Tongue (tissue), 3 donors: ENCODE measurements at places on chromosomes 4 and X. TPM values are rescaled to one million over a fixed set of nuclear protein-coding genes. Genes with fewer than 3 reads are reported as not detected.

GRCh38 chr4:40525752-40526598, 103.7 kb downstream of the RBM47 start:
- peak; percentile 42 for DNase-seq

DNA sequence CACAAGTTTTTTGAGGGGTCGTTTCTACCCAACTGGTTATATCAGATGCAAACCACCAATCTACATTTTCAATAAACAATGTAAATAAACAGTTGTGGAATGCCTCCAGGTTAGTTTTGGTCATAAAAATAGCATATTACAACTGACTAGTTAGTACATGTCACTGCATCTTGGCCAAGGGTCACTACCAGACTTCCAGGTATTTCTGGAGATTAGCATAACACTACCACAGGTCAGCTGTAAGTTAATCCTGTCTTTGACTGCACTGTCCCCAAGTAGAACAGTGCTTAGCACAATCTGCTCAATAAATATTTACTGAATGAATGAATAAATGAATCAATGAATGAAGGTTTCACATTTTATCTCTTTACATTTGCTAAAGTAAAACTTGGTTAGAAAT, 64.4 kb downstream of the TBC1D19 start:
- DNase-seq, result no peak

Gene PHOX2B
- not detected for total RNA-seq

Gene TLR10
- total RNA-seq, result 0.41 TPM

GRCh38 chr4:168240821-168241220, 77.7 kb downstream of the DDX60 start:
- no peak for DNase-seq

DNA sequence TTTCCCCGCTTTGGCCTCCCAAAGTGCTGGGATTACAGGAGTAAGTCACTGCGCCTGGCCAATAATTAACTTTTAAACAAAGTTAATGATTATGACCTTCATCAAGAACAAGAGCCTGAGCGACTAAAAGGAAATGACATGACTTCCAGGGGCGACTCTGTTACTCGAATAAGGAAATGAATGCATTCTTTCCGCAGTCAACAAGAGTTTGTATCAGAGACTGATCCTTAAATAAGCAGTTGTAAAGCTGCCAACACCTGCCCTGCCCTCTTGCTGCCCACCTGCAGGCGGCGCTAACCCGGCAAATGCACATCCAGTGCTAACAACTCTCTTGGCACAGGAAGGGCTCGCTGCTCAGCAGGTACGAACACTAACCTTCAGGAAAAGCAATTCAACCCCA, 27.3 kb downstream of the WDR1 start:
- no peak for DNase-seq

DNA sequence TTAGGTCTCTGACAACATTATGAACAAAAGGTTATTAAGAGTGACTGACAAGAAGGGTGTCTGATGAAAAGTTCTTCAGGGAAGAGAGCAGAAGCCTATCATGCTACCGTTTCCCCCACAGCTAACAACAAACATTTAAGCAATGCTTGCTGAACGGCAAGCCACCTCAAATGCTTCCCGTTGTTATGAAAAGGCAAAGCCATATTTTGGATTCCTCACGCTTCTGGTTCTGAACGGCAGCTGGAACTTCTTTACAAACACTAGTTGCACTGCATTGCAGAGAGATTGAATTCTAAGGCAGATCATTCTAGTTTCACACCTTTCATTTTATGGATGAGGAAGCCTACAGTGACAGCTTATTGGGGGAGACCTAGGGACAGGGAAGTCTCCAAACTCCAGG, 48.6 kb upstream of the NAP1L5 start:
- DNase-seq, result no peak

Gene PLAC1
- 1.4 TPM for total RNA-seq

Gene DIPK2B
- total RNA-seq, result 30.2 TPM

- no peak for DNase-seq
Measured at GRCh38 chrX:115894087-115894486, 276.5 kb upstream of the AGTR2 start.

Gene KLHL13
- total RNA-seq, result 90.3 TPM

- peak; percentile 7 for DNase-seq
Measured at GRCh38 chr4:71635139-71635748, 148.6 kb downstream of the GC start.

DNA sequence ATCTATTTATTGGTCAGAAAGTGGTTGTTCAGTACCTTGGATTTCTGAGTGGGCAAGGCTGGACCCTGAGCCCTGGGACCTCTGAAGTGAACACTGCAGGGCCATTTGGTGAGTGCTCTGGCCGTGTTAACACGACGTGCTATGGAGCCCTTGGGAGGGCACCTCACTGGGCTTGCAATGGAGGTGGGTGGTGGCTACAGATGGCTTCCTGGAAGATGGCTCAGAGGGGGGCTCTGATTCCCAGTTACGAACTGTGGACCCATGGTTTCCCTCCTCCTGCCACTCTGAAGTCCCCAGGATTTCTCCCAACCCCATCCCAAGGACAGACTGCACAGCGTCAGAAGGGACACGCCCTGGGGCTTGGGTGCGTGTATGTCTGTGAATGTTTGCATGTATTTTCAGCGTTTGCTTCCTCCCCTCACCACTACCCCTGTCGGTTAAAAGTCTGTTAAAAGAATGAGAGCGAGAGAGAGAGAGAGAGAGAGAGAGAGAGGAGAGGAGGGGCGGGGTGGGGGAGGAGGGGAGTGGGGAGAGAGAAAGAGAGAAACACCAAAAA, 3.7 kb upstream of the RHOH start:
- no peak for DNase-seq

GRCh38 chr4:20621476-20621875, 78.8 kb upstream of the PACRGL start:
- no peak for DNase-seq

DNA sequence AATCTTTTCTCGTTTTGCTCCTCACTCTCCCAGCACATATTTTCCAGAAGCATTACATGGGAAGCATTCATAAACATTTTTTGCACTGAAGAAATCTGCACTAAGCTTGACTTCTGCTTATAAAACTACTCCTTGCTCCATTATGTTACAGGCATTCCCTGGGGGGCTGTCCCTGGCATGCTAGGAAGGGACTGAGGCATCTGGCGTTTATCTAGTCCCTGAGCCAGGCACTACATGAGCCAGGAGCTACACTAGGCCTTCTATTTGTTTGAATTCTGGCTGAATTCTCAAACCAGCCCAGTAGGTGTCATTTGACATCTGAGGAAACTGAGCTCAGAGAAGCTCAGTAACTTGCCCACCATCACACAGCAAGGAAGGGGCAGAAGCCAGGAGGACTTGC, 43.3 kb downstream of the NHSL2 start:
- DNase-seq, result no peak

Gene SH2D1A
- 0.41 TPM for total RNA-seq

- no peak for DNase-seq
Measured at GRCh38 chrX:41033299-41033698, 51.9 kb upstream of the USP9X start.

DNA sequence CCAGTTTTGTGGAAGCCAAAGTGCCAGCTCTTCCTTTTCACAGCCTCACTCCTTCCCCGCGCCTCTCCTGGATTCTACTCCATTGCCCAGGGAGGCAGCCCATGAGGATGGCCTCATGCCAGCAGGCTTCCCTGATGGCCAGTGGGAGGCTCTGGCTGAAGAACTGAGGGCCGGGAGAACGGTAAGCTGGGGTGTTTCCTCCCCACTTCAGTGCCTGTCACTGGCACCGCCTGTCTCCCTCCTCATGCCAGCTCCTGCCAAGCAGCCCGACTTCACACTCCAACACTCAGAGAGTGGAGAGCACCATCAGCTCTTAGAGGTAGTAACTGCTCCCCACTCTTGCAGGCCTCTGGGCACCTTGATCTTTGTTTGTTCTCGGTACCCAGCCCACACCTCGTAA, 46.9 kb upstream of the STIM2 start:
- DNase-seq, result no peak

Gene FAM53A
- total RNA-seq, result 1.7 TPM

DNA sequence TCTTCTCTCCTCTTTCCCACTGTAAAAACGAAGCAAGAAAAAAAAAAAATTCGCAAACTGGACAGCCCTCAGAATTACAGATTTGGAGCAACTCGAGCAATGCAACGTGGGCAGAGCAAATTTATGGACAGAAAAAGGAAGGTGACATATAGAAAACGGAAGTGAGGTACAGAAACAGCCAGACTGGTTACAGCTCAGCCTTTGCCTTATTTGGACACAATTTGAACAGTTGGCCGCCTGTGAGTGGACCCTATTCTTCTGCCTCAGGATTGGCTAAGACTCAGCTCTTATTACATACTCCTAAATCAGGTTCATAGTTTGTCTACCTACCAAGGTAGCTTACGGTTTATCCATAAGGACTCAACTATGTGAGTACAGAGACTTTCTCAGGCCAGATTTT, 98.8 kb downstream of the SOWAHB start:
- DNase-seq, result no peak

Gene CT45A5
- not detected for total RNA-seq

- DNase-seq, result no peak
Measured at GRCh38 chr4:113222471-113222870, 173.0 kb downstream of the ANK2 start.

Gene SCML2
- 5.5 TPM for total RNA-seq

Gene DMD
- total RNA-seq, result 304 TPM

GRCh38 chrX:81195712-81196111, 6.0 kb downstream of the HMGN5 start:
- peak; percentile 45 for DNase-seq

GRCh38 chr4:7864685-7865084, 75.0 kb downstream of the AFAP1 start:
- no peak for DNase-seq

Gene AFP
- total RNA-seq, result not detected

Gene MAB21L2
- 0.10 TPM for total RNA-seq

DNA sequence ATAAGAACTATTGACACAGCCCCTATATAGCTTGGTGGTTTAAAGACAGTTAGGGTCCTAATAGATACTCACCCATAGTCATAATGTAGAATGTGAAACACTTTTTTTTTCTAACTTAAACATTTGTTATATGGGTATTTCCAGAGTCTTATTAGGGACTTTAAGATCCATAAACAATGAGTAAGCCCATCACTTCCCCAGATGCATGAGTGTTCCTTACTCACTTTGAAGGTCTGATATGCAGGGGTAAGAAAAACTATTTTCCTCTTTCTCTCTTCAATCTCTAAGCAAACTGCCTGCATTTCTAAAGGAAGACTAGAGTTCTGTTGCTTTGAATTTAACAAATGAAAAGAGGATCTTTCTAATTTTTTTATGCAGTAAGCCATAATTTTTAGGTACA, 443.6 kb upstream of the PITX2 start:
- no peak for DNase-seq

Gene PCYT1B
- total RNA-seq, result 1.3 TPM

Gene MAGEA2B
- total RNA-seq, result not detected

GRCh38 chr4:82235346-82235745, 138.4 kb downstream of the HNRNPD start:
- no peak for DNase-seq

DNA sequence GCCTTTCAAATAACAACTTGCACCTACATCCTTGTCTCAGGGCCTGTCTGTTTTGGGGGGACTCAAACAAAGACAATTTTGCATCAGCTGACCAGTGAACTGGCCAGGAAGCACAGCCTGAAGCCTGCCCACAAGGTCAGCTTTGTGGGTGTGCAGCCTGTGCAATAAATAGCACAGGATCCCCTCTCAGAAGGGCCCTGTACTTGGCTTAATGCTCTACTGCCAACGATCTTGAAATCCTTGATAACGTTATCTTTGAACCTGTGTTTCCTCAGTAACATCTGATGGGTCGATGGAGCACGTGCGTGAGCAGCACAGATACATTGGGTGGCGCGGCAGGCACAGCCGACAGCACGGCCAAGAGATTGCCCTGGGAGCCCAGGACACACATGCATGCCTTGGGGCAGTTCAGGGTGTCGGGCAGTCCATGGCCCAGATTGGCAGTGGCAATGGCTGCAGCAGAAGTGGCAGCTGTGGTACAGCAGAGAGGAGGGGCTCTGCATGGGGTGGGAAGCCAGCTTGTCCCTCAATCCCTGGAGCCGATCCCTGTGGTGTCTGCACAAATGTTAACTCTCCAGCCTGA, 58.8 kb upstream of the ATP6AP2 start:
- DNase-seq, result no peak

Gene WDR17
- total RNA-seq, result 5.7 TPM

DNA sequence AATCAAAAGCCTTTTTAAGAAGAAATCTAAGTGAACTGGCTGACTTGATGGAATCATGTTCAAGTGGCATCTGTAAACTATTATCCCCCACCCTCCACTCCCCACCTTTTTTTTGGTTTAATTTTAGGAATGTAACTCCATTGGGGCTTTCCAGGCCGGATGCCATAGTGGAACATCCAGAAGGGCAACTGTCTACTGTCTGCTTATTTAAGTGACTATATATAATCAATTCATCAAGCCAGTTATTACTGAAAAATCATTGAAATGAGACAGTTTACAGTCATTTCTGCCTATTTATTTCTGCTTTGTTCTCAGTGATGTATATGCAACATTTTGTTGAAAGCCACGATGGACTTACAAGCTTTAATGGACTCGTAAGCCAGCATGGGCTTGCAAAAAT, 162.3 kb downstream of the STIM2 start:
- no peak for DNase-seq

DNA sequence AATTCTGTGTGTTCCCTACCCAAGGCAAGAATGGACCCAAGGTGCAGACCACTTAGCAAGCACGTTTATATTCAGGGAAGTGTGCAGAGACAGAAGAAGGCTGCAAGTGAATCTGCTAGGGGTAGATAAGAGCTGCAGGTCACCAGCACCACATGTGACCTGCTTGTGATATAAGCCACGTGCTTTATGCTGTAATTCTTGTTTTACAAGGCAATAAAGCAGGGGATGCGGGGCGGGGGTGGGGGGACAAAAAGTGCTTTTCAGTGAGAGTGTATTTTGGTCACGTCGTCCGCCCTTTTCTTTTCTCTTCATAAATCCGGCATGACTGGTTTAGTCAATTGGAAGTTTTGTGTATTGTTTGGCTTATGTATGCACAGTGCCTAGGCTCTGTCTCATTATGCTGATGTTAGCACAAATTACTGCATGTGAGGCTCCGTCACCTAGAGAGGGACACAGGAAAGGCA, 192.7 kb downstream of the RBMX2 start:
- DNase-seq, result peak; percentile 15

DNA sequence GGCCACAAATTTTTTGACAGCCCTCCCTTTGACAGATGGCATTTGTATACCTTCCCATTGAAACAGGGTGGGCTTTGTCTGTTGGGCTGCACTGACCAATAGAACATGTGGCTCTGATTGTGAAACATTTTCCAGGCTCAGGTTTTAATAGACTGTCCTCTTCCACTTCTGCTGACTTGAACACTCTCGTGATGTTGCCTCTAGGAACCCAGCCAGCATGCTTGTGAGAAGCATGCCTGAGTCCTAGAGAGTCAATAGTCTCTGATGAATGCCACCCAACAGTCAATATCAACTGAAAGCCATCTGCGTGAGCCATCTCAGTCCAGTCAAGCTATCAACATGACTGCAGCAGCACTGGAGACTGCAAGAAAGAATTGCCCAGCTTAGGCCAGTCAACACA, 290.0 kb downstream of the SLC7A11 start:
- DNase-seq, result peak; percentile 5
